ENCODE measurements at places on chromosomes 4 and X.

- no peak for DNase-seq
Measured at GRCh38 chr4:182188622-182189021, 54.6 kb upstream of the TENM3 start.

DNA sequence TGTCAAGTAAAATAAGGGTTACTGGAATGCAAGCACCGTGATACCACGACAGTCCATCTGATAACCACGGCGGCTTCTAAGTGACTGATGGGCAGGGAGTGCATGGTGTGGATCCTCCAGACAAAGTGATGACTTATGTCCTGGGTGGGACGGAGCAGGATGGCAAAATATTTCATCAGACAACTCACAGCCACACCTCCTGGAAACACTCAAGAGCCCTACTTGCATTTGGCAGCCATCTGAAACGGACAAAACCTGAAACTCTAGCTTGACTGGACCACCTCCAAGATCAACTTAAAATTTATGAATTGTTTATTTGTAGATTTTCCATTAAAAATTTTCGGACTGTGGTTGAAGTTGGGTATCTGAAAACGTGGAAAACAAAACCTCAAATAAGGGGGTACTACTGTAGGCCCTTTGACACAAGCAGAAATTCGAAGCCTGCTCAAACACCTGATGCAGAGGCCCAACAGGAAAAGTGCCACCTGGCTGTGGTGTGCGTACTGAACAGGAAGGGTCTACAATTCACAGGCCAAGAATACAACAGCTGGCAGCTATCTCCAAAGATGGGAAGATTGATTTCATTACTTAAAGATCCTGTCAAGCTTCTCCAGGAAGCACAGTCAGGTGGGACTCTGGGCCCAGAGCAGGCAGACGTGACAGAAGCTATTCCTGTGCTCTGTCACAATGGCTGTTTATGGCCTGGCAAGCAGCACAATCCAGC lies 26.0 kb downstream of the LRIT3 start:
- no peak for DNase-seq

GRCh38 chr4:7699031-7699430 lies 240.6 kb downstream of the AFAP1 start:
- no peak for DNase-seq

DNA sequence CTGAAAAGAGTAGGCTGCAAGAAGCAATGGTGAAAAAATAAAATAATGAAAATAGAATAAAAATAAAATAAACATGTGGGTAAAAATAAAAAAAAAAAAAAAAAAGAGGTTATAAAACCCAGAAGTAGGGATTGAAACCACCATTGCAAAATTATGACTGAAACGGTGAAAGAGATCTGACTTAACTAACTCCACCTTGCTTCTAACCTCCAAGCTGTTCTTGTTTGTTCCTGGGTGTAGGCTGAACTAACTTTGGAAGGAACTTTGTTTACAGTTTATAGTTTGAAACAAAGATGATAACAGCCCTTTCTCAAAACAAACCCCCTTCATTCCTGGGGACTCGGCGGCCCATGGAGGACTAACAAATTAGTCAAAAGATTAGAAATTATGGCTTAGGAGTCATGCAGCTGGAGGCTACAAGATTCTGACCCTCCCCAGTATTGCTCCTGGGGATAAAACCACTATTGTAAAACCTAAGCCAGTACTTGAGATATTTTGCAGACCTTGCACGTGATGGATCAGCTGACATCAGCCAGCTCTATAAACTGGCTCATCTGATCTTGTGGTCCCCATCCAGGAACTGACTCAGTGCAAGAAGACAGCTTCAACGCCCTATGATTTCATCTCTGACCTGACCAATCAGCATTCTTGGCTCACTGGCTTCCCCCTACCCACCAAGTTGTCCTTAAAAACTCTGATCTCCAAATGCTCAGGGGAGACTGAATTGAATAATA lies 30.4 kb downstream of the DDX60L start:
- no peak for DNase-seq

GRCh38 chr4:3310301-3311094 lies 17.7 kb downstream of the RGS12 start:
- no peak for DNase-seq

GRCh38 chr4:184795214-184795844 lies 30.4 kb downstream of the ACSL1 start:
- no peak for DNase-seq

GRCh38 chr4:185512516-185512915 lies 22.8 kb downstream of the PDLIM3 start:
- DNase-seq, result no peak

DNA sequence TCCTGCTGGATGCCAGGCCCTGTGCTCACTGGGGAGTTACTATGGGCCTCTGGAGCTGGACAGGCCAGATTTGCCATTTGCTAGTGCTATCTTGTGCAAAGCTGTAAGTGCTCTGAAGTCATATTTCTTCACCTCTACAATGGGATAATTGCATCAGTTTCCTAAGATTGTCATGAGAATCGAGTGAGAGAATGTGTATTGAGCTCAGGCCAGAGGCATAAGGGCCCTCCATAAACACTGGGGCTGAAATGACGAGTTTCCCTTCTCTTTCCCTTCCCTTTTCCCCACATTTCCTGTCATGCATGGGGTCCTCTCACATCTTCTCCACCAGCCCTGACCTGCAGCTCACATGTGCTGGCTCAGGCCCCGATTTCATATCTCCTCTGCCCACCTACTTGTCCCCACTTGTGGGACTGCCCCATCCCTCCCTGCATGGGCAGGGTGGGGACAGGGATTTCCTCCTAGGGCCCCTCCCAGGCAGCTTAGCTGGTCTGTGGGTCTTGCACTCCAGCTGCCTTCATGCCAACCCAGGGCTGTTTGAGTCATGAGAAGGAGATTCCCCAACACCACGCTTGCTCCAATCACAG lies 358.8 kb downstream of the MID1IP1 start:
- no peak for DNase-seq

- DNase-seq, result no peak
Measured at GRCh38 chr4:153531976-153532626, 65.9 kb downstream of the TMEM131L start.

GRCh38 chrX:17164941-17165340 lies 210.1 kb upstream of the NHS start:
- no peak for DNase-seq

DNA sequence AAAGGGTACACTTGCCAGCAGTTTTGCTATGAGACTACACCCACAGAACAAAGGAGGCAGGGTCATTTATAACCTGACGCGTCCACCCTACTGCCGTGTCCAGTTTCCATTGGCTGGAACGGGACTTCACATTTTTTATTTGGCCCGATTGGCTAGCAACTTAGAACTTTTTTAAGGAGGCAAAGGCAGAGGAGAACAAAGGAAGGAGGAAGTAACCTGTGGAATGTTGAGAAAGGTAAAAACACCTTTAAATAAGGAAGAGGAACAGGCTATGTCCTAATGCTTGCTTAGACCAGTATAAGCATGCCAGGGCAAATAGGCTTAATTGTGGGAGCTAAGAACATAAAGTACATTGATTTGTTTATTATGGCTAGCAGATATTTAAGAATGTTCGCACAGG lies 18.7 kb downstream of the KDM6A start:
- no peak for DNase-seq

DNA sequence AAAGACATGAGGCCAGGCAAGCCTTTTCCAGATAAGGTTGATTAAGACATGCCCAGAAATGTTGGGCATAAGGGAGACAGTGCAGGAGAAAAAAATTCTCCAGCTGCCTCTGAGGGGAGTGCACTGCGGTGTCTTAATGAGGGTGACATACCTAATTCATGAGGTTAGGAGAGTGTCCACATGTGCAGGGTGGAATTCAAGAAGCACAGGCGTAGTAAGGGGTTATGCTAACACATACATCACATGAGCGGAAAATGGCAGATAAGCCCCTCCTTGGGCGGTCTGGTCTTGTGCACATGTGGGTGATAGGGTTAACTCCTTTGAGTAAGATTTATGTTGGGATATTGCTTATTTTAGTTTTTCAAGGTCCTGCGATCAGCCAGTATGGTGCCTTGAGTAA lies 122.4 kb downstream of the PHKA2 start:
- no peak for DNase-seq

GRCh38 chrX:133516686-133517085 lies 101.4 kb upstream of the GPC4 start:
- no peak for DNase-seq

GRCh38 chrX:17814557-17814956 lies 46.5 kb downstream of the RAI2 start:
- no peak for DNase-seq

DNA sequence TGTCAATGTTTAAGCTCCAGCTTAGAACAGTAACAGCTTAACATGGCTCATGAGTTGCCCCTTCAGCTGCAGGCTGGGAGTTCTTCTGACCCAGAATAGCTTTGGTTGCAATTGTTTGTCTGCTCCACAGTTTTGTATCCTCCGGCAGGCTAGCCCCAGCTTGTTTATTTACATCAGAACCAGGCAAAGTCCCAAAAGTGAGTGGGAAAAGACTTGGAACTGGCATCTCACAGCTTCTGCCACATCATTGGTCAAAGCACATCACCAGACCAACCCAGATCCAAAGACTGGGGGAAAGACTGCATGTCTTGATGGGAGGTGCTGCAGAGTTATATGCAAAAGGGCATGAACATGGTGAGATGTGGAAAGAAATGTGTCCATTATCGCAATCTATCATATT lies 231.2 kb upstream of the CPEB2 start:
- DNase-seq, result peak; percentile 5

GRCh38 chr4:86857341-86858052 lies 8.3 kb upstream of the SLC10A6 start:
- DNase-seq, result no peak

DNA sequence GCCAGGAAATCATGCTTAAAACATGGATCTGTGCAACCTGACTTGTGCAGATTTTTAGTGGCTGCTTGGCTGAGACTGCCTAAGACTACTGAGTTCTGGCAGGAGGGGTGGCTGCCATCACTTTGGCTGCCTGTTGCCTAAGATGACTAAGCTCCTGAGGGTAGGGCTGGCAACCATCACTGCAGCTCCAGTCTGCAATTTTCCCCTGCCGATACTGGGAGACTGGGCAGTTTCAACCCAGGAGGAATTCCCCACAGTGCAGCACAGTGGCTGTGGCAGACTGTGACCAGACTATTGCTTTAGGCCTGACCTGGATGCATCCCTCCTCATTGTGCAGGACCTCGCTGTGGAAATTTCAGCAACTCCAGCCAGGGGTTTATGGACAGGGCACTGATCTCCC lies 544.9 kb downstream of the ANKRD50 start:
- no peak for DNase-seq

DNA sequence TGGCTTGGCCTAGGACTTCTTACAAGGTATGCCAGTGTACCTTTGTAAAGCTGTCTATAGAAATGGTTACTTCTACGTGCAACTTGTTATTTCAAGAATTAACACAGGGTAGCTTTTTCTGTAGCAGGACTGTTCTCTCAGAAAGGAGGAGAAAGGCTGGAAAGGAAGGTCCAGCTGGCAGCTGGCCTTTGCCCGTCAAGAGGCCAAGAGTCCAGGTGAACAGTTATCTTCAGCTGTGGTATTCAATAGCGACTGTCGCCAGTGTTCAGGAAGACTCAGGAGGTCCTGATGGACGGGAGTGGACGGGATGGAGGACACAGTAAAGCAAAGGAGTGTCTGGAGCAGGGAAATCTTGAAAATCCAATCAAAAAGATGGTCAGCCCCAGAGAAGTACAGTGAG lies 4.7 kb downstream of the CYP4V2 start:
- no peak for DNase-seq

DNA sequence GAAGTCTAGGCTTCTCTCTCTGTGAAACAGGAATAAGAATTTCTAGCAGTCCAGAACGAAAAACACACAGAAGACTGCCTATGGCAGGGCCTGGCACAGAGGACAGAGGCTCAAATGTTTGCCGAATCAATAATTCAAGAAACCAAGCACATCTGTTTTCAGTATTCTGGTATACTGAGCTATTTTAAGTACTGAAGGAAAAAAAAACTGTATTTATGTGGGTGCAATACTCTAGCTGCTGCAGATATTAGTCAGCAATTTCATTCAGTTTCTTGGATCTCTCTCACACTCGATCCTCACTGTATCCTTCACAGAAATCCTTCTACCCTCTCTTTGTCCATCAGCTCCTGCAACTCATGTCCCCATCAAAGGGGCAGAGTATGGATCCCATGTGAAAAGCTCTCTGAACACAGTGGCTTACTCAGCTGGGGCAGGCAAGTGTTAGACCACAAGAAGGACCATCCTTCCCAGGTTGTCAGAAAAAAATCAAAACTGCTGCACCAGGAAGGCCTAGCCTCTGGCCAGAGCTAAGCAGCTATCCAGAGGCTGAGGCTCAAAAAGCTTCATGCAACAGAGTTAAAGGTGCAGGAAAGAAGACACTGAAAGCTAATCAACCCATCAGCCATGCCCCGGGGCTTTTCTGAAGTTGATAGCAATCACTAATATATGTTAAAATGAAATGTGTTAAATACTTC lies 9.1 kb upstream of the USO1 start:
- peak; percentile 29 for DNase-seq

DNA sequence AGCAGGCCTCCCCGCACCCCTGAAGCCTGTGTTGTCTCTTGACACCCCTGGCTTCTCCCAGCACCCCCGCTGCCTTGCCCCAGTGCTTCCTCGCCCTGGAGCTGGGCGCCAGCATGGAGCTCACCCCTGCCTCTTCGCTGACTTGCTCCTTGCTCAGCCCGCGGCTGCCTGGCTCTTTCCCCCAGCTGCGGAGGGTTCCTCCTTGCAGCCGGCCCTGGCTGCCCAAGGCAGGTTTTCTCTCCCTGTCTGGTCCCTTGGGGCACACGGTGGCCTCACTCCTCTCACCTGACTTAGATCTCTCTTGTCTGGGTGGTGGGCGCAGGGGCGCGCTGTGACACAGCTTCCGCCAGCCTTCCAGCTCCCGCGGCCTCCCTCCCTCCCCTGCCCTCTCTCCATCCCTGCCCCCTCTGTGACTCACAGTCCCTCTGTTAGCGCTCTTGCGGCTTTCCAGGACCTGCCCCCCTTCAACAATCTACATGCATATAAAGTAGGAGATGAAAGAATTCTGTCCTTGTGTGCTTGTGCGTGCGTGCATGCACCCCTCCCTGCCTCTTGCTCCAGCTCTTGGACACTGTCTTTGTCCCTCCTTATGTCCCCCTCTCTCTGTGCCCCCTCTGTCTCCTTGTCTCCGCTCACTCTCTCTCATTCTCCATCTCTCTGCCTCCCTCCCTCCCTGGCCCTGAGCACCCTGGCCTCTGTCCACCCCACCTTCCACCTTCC lies 2.2 kb downstream of the PLXNB3 start:
- DNase-seq, result peak; percentile 78

- no peak for DNase-seq
Measured at GRCh38 chr4:30385650-30386049, 334.5 kb upstream of the PCDH7 start.

DNA sequence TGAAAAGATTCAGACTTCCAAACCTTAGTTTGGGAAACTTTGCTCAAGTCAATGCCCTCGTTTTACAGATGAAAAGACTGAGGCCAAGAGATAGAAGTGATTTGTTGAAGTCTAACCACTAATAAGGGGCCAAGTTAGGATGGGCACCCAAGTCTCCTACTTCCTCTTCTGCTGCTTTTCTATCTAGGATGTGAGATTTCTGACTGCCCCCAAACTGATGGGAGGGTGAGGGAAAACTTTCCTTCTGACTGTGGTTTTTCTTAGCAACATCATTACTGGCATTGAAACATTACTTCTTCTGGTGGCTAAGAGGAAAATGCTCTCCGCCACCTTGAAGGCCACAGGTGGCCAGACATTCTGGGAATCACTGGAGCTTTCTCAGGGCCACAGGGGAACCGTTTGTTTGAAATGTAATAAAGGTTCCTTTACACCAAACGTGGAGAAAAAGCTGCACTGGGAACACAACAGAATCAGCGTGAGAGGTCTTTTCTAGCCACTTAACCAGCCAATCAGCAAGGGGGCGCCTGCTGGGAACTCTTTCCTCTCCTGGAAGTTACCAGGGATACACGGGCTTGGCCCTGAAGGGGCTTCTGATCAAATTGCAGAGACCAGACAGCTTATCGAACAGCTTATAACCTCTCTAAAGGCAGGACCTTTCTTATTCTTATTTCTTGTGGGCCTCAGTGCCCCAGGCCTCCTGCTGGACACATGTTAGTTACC lies 115.9 kb upstream of the TEX13D start:
- DNase-seq, result no peak

Measured in globus pallidus (tissue), 1 donor.